ENCODE measurements at places on chromosomes 11 and 22.

DNA sequence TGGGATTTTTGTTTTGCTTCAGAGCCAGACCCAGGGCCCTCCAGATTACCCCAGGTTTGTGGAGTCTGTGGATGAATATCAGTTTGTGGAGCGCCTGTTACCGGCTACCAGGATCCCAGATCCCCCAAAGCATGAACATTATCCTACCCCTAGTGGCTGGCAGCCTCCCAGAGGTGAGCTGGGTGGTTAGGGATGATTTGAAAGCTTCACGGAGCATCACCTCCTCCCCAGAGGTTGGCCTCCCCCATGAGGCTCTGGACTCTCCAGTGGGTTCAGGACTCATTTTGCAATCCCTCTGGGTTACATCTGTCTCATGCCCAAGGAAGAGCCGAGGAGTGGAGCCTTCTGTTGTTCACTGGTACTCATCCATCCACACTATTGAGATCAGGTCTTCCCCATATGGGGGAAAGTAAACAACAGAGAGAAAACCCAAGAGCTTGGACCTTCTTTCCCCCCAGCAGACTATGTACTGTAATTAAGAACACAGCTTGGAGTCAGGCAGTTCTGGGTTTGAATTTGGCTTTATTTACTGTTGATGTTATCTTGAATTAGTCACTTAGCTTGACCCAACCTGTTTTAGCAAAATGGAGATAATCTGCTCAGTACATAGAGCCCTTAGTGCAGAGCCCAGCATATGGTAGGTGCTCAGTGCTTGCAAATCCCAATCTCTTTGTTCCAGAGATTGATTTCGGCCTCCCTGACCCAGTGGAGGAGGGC is 2.5 kb downstream of the MRPL49 start:
- DNase-seq = no peak

- DNase-seq = no peak
Measured at GRCh38 chr11:88312628-88313027, 24.9 kb downstream of the CTSC start.

GRCh38 chr11:41245184-41245583 is 214.3 kb downstream of the LRRC4C start:
- DNase-seq = no peak

- no peak for DNase-seq
Measured at GRCh38 chr22:32206774-32207758, 2.2 kb upstream of the RFPL2 start.

DNA sequence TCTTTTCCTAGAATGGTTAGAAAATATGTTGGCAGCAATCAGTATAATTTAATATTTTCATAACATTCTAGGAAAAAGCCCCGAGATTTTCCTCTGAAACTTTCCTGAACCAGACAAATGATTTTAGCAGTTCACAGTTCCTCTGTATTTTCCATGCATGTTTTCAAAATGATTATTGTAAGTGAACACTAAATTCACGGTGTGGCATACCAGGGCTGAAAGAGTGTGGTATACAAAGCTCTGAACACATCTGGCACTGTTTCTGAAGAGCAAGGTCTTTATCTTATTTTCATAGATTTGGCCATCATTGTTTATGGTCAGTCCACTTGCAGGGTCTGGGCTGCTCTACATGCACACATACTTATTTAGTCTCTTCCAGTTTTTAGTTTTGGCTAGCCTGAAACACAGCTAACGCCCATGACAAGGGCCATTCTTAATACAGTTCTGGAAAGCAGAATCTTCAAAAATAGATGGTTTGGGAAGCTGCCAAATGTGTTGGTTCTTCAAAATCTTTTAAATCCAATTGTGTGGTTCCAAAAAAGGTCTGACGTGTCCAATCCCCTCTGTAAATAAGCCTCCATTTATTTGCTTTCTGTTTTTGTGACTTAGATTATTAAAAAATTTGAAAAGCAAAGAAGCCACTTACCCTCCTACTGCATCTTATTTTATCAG is 7.9 kb upstream of the GAB2 start:
- DNase-seq = no peak

- DNase-seq = no peak
Measured at GRCh38 chr11:16749666-16750065, 11.2 kb downstream of the C11orf58 start.

GRCh38 chr22:31504282-31504681 is 7.9 kb downstream of the SFI1 start:
- DNase-seq = peak; percentile 19

- DNase-seq = no peak
Measured at GRCh38 chr11:64477675-64478074, 113.3 kb upstream of the SLC22A12 start.

- DNase-seq = no peak
Measured at GRCh38 chr22:19795617-19796008, 35.0 kb downstream of the TBX1 start.

GRCh38 chr11:88016392-88017170 is 158.7 kb downstream of the RAB38 start:
- DNase-seq = peak; percentile 47

GRCh38 chr11:127037001-127037400 is 36.4 kb upstream of the KIRREL3 start:
- no peak for DNase-seq

GRCh38 chr11:84224042-84224441 is 937.9 kb upstream of the CCDC90B start:
- no peak for DNase-seq

- no peak for DNase-seq
Measured at GRCh38 chr11:92931746-92932422, 37.6 kb upstream of the MTNR1B start.

DNA sequence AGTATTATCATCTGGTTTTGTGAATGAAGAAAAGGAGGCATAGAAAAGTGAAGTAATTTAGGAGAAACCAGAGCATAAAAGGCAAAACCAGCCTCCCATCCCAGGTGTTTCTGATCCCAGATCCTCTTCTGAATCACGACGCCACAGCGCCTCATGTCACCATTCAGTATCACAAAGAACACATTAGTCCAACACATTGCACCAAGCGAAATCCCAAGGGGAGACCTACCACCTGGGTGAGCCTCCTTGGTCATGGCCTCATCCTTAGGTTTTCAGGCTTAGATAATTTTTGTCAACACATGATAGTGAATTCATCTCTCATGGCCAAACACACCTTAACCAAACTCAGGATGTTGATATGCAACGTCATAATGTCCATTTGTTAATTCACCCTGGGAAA is 181.5 kb upstream of the SORL1-AS1 start:
- no peak for DNase-seq

- DNase-seq = no peak
Measured at GRCh38 chr11:124717786-124718651, 21.7 kb upstream of the NRGN start.

Measured in BJ (cell line).